Suppressor macrophage (primary cell): ENCODE measurements at places on chromosomes 16 and 17.

DNA sequence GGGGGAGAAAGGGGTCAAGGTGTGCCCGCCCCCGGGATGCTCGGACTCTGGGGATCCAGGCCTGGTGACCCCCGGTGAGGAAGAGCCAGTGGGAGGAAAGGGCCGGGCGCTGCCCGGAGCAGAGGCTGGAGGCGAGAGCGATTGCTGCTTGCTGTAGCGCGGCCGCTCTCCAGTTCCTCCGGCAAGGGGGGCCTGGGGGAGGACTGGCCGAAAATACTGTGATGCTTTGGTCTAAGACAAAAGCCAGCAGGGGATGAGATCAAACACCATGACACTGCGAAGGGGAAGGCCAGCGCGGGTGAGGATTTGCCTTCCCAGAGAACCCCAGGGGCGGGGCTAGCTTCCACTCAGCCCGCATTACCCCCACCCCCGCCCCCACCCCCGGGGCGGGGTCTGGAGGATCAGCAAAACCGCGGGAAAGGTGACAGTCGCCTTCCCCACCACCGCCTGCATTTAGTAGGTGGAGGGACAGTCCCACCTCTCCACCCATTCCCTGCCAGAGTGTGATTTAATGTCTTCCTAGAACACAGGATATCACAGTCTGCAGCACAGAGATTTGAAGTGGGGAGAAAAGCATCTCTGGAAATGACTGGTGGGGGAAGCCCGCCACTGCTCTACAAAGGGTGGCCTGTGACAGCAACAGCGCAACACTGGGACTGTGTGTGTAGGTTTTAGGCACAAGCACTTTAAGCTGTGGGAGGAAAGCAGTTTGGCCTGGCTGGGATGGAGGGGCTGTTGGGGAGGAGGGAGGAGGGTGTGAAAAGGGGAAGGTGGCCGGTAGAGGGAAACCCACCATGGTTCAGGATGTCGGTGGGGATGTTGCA is 25.7 kb downstream of the MRC2 start:
- DNase-seq, result peak; percentile 69

DNA sequence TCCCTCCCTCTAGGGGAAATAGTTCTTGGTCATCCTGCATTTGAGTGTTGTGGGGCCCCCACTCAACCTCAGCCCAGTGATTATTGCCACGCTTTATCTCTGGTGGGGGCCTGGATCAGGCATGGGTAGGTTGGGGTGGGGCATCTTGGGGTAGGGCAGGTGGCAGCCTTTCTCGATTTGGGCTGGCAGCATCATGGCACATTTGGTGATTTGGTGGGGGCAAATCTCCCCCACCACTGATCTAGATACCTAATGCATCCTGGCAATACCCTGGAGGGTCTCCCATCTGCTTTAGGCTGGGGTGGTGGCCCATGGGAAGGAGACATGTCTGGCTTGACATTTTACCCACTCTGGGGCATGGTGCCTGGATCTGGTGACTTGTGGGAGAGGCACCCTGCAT is 40.2 kb downstream of the NLRP1 start:
- DNase-seq, result no peak

- no peak for DNase-seq
Measured at GRCh38 chr17:51820766-51821165, 337.7 kb downstream of the CA10 start.

GRCh38 chr16:73887911-73888310 is 408.7 kb upstream of the PSMD7 start:
- no peak for DNase-seq

DNA sequence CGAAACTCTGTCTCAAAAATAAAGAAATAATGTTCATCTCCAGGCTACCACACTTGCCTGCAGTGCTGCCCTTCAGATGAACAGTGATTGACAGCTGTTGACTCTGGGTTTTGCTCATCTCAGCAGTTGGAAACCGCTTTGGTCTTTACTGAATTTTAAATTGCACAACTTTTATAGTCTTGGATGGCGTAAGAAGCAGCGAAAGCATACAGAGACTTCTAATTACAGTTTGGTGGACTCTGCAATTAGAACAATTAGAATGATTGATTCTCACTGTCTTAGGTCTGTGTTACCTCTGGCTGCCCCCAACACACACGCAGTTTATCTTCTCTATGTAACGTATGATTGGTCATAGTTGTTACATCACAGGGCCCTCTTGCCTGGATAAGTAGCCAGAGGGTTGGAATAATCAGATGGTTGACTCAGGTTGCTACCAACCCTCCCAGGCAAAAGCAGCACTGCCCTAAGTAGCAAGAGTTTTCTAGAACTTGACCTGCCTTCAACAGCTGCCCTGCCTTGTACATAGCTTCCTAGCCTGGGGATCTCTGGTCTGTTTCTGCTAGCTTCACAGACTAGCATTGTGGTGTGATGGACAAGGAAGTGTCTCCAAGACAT is 1.9 kb upstream of the NAT9 start:
- DNase-seq, result peak; percentile 50

DNA sequence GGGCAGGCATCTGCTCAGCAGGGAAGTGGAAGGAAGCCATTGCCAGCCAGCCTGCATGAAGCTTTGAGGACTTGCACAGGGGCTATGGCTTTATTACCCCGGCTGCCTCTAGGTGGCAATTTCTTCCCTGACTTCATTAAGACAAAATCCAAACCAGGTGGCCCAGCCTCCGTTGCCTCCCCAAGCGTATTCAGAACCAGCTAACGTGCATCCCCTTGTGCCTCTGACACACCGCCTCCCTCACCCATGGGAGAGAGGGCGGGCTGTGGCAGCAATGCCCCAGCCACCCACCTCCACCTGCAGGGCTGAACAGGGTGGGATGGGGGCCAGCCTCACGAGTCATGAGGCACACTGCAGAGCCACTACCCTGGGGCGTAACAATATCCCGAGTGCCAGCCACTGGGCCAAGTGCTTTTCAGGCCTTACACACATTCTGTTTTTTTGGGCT is 6.8 kb downstream of the KIFC3 start:
- peak; percentile 66 for DNase-seq

DNA sequence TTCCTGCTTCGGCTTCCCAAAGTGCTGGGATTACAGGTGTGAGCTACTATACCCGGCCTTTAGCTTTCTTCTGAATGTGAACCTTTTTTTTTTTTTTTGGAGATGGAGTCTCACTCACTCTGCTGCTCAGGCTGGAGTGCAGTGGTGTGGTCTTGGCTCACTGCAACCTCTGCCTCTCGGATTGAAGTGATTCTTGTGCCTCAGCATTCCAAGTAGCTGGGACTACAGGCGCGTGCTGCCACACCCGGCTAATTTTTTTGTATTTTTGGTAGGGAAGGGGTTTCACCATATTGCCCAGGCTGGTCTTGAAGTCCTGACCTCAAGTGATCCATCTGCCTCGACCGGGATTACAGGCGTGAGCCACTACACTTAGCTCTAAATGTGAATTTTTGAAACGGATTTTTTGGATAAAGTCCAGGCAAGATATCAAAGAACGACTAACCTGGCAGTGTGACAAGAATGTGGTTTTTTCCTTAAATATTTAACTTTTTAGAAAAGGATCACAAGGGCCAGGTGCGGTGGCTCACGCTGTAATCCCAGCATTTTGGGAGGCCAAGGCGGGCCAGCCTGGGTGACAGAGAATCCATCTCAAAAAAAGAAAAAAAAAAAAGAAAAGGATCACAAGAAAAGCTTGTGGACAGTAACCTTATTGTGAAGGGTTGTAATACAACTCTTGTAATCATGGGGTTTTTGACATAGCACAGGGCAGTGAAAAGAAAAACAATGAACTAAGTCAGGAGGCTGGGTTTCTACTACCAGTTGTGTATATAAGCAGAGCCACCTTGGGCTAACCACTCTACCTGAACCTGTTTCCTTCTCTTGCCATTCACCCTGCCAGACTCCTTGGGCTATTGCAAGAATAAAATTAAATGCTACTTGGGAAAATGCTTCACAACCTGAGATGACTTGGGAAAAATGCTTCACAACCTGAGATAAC is 6.2 kb downstream of the BRCA1 start:
- no peak for DNase-seq

DNA sequence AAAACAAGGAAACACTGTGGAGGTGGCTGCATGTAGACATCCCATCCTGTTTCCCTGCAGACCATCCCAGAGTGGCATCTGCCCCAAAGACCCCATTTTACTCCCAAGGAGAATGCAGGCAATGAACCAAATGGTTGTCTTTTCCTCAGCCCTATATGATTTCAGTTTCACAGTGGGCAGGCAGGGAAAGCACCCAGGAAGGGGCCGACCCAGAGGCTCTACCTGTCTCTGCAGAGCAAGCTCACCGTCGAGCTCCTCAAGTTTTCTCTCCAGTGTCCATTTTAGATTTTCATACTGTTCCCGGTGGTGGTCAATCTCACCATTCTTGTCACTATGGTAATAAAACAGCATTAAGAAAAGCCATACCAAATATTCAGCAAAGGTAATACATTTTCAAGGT is 14.6 kb downstream of the CCDC57 start:
- DNase-seq, result no peak

DNA sequence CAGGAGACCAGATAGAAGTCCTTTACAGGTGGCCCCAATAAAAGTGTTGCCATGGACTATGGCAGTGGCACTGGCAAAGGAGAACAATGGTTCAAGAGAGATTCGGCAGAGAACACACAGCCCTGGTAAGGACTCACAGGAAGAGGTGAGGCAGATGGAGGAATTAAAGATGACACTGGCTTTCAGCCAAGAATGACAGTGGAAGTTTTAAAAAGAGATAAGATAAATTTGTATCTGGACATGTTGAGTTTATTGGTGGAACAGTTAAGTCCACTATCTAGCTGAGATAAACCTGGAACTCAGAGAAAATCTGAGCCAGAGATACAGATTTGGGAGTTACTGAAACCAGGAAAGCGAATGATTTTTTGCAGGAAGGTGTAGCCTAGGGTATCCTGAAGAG is 20.1 kb downstream of the CMC2 start:
- DNase-seq, result no peak

DNA sequence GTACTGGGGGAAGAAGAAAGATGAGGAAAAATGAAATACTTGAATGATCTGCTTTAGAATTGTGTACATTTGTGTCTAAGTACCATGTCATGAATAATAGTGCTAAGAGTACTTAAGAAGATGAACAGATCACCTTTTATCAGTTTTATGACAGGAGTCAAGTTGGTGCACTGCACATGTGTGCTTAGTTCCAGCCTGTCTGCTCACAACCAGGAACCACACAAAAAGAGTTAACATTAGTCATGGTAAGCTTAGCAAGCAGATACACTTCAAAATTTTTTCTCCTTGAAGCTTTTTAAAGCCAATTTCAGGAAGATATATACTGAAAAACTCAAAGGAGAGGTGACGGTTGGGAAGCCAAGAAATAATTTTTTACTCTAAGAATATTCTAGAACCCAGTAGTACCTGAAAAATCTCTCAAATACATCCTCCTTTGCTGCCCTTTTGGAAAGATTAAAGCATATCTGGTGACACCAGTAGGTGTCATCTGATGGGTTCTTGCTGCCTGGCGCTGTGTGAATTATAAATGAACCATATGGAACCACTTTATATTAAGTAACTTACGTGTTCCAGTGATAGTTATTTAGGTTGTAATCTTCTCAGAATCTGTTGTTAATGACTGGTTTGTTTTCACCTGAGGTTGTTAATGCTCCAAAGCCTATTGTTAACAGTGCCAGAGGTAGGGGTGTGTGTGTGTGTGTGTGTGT is 93.4 kb downstream of the MSI2 start:
- DNase-seq, result no peak

GRCh38 chr17:64343833-64344637 is 46.6 kb downstream of the PECAM1 start:
- DNase-seq, result peak; percentile 96

- DNase-seq, result no peak
Measured at GRCh38 chr17:72354071-72354470, 233.3 kb downstream of the SOX9 start.

GRCh38 chr16:70416748-70417616 is 21.9 kb downstream of the ST3GAL2 start:
- DNase-seq, result no peak

- DNase-seq, result peak; percentile 72
Measured at GRCh38 chr17:82065193-82065637, 389 bp downstream of the DUS1L start.

DNA sequence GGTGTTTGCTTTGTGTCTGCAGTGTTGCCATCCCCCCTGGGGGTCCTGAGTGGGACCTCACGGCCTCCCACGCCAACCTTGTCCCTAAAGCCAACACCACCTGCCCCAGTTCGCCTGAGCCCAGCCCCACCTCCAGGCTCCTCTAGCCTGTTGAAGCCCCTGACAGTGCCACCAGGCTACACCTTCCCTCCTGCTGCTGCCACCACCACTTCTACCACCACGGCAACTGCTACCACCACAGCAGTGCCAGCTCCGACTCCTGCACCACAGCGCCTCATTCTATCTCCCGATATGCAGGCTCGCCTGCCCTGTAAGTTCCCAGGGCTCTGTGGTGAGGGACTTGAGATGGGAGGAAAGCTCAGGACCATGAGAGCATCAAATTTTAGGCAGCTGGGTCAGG is 22.2 kb downstream of the SRCAP start:
- no peak for DNase-seq

DNA sequence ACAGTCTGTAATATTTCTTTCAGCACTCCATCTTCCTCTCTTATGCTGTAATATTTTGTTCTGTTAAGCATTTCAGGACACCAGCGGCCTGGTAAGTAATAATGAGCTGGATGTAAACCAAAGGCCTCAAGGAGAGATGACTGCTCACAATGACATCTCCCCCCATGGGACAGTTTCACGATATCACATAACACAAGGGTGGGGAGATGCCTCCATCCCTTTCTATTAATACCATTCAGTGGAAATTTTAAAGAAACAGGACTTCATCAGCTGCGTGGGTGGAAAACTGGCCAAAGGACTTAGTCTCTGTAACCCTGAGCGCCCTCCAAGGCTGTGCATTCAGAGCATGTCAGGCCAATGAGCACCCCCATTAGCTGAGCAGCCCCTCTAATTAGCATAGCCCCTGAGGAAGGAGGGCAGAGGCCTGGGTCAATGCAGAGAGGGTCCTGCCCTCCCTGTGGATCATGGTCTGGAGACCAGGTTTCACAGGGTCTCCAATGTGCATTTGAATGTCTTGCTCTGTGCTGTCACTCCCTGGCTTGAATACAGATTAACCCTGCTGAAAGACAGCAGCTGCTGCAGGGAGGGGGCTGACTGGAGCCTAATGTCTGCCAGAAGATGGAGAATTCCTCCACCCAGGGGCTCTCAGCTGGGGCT is 156.4 kb downstream of the HS3ST2 start:
- DNase-seq, result no peak

GRCh38 chr17:16925461-16926060 is 46.4 kb downstream of the TNFRSF13B start:
- no peak for DNase-seq

DNA sequence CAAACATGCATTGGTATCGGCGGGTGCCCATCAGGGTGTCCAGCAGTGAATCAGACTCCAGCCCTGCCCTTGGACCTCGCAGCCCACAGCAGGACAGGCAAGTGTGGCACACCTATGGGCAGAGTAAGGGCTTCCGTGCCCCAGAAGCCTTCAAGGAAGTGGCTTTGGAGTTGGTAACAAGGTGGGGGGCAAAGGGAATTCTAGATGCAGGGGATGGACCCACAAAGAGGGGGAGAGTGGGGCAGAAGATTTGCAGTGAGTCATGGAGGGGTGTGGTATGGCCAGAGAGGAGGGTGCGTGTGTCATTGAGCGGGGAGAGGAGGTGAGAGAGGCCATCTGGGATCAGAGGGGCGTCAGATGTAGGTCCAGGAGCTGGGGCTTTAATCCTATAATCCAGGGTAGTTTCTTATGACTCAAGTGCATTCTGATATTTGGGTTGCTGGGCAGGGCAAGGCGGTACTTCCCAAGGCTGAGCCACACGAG is 8.5 kb upstream of the SPNS2 start:
- DNase-seq, result no peak

- no peak for DNase-seq
Measured at GRCh38 chr17:72370819-72371218, 250.0 kb downstream of the SOX9 start.
